ENCODE measurements at places on chromosomes 7 and 10.
A peak's percentile ranks its signal among the peaks of the same experiment; 100 is the strongest.

DNA sequence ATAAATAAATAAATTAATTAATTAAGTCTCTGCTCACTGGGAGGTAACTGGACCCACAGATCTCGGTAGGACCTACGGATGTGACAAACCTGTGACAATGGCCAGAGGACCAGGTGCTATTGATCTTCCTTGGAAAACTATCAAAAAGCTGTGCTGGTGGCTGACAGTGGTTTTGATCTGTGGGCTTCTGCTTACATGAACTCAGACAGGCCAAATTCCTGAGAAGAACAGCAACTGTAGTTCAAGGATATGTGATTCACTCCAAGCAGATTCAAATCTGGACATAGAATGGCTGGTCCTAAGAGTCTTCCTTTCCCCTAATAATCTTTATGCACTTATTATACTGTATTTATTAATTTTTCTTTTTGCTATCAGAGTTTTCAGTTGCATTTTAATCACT, 80.0 kb downstream of the ATXN7L1 start:
- DNase-seq, result no peak

GRCh38 chr10:122484276-122485060, 23.1 kb downstream of the HTRA1 start:
- no peak for DNase-seq

DNA sequence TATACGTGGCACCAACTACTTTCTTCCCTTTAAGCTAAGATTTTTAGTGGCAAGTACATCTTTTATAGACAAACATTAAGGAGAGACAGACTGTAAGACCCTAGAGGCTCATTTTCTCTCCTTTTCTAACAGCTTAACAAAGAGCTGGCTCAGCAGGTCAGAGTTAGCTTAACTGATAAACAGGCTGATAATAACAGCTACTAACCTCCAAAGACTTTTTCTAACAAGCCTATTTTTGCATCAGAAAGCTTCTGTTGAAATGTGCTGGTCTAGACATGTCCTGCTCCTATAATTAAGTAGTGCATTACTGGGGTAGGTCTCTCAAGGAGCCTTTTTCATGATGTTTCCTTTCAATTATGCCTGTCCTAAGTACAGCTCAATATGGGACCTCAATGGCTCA, 238.2 kb upstream of the FAM3C start:
- DNase-seq, result no peak

DNA sequence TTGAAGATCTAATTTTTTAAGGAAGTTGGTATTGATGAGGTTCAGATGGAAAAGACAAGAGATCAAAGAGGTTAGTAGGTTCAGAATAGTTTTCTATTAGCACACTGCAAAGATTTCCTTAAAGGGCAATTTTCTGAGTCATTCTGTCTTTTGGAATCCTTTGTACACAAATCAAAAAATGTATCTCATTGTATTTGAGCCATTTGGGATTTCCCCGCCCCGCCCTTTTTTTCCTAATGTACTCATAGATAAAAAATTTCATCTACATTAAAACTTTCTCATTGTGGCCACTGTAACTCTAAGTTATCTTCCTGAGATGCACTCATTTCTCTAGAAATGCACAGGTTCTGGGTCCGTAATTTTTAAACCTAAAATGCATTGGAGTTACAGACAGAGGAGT, 12.1 kb downstream of the GIMAP6 start:
- DNase-seq, result no peak

DNA sequence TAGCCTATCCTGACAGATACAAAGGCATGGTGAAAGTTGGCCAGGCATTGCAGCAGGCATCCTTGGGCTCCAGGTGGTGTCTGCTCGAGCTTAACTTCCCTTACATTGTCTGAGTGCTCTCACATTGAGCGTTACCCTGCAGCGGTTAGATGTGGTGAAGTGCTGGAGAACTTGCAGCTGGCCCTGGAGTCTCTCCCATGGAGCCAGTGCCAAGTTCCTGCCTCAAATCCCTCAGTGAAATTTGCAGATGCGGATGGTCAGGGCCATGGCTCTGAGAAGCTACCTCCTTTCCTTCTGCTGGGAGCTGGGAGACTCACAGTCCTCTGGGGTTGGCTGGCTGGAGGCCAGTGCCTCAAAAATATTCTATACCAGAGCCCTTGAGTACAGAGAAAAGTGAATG, 3.3 kb upstream of the ZNF746 start:
- DNase-seq, result no peak

- DNase-seq, result no peak
Measured at GRCh38 chr10:71957546-71958275, 6.5 kb upstream of the CHST3 start.

DNA sequence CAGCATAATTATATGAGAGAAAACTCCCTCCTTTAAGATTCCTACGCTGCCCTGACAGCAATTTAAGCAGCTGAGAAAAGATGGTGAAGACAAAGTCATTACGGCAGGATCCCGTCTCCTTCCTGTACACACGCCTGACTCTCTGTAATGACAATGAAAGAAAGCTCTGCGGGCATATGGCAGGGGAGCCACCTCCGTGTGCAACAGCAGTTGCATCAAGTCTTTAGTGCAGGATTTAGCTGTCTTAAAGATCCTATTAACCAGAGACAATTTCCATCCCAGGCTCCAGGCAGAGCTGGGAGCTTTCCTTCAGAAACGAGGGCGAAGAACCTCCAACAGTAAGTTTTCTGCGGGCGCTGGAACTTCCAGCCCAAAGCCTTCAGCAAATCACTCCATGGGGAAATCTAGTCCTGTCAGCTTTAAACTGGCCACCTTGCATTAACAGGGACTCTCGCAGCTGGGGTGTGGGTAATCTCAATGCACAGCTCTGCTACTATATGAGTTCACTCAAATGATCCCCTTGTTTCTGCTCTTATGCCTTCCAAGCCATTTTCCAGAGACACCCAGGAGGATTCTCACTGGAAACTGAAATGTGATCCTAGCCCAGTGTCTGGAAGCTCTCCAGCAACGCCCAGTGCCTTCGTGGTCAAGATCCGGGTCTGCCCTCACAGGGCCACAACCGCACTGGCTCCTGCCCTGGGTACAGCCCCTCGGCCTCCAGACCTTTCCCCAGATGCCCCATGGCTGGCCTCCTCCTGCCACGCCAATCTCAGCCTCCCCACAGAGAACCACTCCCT, 74.9 kb downstream of the CTBP2 start:
- no peak for DNase-seq

DNA sequence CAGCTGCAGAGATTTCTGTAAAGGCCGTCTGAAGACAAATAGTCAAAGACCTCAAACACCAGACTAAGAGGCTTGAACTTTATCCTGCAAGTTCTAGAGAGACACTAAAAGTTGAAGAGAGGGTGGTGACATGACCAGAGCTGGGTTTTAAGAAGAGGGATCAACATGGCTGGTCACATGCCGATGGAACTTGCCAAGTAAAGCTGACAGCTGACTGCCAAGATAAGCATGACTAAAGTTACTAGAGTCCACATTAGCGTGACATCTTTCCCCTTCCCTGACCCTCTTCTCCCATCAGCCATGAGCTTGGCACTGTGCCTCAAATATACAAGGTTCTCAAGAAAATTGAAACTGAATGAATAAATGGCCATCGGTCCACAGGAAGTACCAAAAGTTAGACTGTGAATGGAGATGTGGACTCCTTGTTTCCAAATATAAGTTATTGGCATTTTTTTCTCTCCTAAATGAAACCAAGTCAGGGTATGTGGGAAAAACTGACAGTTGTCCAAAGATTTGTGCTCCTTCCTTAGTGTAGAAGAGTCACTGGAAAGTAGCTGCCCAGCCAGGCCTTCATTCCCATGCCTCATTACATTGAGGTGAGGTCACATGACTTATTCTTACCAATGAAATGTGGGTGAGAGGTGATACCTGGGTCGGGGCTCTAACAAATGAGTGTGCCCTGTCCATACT, 24.5 kb downstream of the XPNPEP1 start:
- DNase-seq, result peak; percentile 82

GRCh38 chr7:21134631-21135030, 293.3 kb upstream of the SP4 start:
- DNase-seq, result no peak

DNA sequence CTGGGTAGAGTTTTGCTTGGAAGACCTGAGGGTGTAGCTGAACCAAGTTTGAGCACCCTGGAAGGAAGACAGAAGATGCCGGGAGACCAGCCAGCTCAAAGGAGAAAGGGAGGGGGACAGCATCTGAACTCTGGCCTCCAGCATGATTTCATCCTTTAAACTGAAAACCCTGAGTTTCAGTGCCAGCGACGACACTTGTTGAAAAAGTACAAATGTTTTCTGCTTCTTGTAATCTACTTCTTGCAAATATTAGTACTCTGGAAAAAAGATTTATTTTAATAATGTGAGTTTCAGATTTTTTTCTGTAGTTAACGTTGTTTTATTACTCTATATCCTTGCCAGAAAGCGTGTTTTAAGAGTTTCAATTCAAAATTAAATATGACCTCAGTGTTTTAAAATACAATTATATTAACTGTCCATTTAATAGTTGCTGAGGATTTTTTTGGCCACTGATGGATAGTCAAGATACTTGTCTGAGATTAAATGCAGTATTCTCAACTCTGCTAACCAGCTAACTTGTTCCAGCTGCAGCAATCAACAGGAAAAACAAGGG, 227.7 kb downstream of the MGMT start:
- DNase-seq, result no peak

GRCh38 chr7:155745737-155746136, 66.5 kb downstream of the SHH start:
- DNase-seq, result no peak

DNA sequence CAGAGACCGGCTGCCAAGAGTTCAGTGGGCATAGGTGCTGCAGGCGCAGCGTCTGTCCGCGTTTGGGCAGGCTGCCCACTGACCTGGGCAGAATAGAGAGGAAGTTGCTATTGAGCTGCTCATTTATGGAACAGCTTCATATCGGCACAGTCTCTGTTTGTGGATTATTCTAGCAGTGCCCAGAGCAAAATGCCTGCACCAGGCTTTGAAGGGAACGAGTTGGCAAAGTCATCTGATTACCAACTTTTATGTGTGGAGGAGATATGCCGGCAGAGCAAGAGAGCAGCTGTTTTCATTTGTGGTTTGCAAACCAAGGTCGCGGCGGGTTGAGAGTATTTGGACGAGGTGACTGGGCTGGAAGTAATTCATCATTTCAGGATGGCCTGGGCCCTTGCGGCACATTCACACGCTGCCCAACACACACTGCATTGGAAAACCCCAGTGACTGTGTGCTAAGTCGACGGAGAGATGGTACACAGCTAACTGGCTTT, 228.5 kb downstream of the TCERG1L start:
- DNase-seq, result peak; percentile 2

- DNase-seq, result no peak
Measured at GRCh38 chr7:137674551-137675409, 172.0 kb downstream of the DGKI start.

GRCh38 chr10:43399320-43400310, 9.4 kb downstream of the HNRNPF start:
- no peak for DNase-seq

- DNase-seq, result no peak
Measured at GRCh38 chr7:93973134-93973533, 31.0 kb downstream of the BET1 start.

GRCh38 chr10:71840177-71840957, 10.7 kb downstream of the PSAP start:
- DNase-seq, result peak; percentile 54

GRCh38 chr7:45679516-45679915, 105.3 kb downstream of the ADCY1 start:
- DNase-seq, result no peak

- no peak for DNase-seq
Measured at GRCh38 chr7:132520591-132521280, 55.5 kb downstream of the PLXNA4 start.

DNA sequence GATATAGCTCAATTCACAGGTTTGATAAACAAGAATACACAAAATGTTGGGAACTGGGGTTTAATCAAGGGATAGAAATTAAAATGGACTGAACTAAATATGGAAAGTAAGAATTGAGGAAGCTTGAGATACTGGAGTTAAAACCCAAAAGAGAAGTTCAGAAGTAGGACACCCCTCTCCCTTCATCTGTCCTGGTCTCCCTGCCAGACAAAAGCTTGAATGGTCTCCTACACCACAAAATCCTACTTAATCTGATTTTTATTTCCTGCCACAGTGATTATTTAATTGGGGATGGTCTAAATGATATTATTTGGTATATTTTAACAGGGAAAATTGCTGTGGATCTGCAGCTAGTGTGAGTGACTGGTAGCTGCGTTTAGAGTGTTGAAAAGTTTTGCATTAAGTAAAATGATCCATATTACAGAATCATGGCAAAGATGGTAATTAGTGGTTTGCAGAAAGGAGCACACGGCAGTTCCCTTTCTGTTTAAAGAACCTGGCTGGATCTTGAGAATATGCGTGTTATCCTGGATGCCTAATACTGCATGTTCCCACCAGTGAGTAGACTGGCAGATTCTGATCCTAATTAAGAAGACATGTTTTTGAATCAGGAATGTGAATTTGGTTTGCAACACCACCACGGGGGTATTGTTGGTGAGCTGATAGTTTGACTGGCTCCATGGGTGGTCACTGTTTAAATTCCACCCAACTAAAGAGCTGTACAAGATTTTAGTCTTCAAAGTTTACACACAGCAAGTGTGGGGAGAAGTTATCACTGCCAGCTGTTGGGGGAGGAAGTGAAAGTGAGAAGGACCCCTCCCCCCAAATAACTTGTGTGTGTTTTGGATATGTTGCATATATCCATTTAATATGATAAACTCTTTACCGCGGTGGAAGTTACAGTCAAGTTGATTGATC, 5.5 kb downstream of the RBM20 start:
- no peak for DNase-seq

- DNase-seq, result no peak
Measured at GRCh38 chr7:14351167-14351566, 361.7 kb upstream of the ETV1 start.

GRCh38 chr10:72069751-72070526, 18.4 kb downstream of the SPOCK2 start:
- DNase-seq, result peak; percentile 28

DNA sequence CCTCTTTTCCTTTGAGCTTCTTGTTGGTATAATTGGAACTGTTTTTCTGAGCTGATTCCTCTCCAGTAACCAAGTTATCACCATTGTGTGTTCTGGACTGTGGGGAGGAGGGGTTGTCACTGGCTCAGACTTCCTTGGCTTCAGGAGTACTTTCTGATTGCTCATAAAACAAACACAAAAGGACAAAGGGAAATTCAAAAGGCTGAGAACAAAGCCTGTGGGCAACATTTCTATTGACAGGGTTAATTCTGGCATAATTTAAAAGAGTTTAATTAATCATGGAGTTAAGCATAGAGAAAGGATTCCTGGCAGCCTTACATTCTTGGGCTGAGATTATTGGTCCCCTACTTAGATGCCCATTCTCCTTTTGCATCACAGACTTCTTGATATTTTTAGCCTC, 222.9 kb upstream of the KMT2E start:
- no peak for DNase-seq

DNA sequence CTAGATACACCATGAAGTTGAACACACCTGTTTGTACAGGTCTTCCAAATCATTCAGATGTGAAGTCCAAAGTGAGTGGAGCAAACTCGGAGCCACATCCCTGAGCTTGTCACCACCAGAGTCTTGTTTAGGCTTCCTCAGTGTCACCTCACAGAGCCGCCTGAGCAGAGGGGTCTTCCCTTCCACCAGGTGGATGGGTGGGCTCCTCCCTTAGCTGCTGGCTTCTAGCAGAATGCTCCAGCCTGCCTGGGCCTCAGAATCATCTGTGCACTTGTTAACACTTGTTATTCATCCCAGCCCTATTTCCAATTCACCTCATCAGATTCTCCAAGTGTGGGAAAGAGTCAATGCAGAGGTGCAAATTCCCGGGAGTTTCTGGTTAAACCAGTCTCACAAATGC, 32.5 kb downstream of the C10orf71 start:
- DNase-seq, result no peak

- no peak for DNase-seq
Measured at GRCh38 chr10:93566435-93567276, at the start of gene FFAR4. Gene FFAR4 (plus strand): TSS chr10:93566665. CDS start chr10:93566721, 56 bp downstream.

GRCh38 chr10:24437302-24437701, 228.4 kb downstream of the KIAA1217 start:
- no peak for DNase-seq

Measured in hematopoietic multipotent progenitor cell treated with erythropoietin and hydrocortisone succinate and interleukin-3 and kit ligand, for 6 days (in vitro differentiated cells).